ENCODE measurements at places on chromosomes 1 and 21. TPM values are rescaled to one million over a fixed set of nuclear protein-coding genes. Genes with fewer than 3 reads are reported as not detected.

Gene ETV3
- 21.2 TPM for total RNA-seq

Gene PSRC1
- total RNA-seq: 44.8 TPM

Gene ZNF648
- total RNA-seq: 0.57 TPM

GRCh38 chr1:17001760-17002523, 9.8 kb downstream of the ATP13A2 start:
- H3K4me3 ChIP-seq: no peak overlapping the region
- no peaks in the 10 kb centered on the region for H3K27me3 ChIP-seq
- H3K36me3 ChIP-seq: no peaks in the 10 kb centered on the region
- peaks cover 7% of the 10 kb centered on the region for H3K4me1 ChIP-seq
- no peak overlapping the region for H3K27ac ChIP-seq

DNA sequence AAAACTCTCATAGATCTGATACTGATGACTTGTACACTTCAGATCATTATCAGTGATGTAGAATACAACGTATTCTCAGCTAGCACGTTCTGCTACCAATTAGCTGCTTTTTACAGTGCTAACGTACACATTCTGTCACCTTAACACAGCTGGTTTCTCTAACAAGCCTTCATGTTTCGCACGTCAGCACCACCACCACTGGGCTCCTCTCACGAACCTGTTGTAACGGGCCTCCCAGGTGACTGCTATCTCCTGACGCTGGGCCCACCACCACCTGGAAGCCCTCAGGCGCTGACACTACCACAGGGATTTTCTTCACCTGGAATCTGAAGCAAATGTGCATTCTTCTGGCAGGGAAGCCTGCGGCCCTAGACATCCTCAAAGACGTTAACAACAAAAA, 19.8 kb downstream of the TOMM20 start:
- peaks cover 11% of the 10 kb centered on the region for H3K4me1 ChIP-seq
- no peaks in the 10 kb centered on the region for H3K27me3 ChIP-seq
- DNase-seq: no peak
- no peak overlapping the region for H3K27ac ChIP-seq
- peaks cover 28% of the 10 kb centered on the region for H3K36me3 ChIP-seq

GRCh38 chr1:28172713-28173150, 3.8 kb downstream of the PTAFR start:
- no peak overlapping the region for H3K27ac ChIP-seq
- no peak overlapping the region for H3K4me3 ChIP-seq
- no peak for DNase-seq
- H3K4me1 ChIP-seq: no peaks in the 10 kb centered on the region
- H3K27me3 ChIP-seq: no peaks in the 10 kb centered on the region
- no peaks in the 10 kb centered on the region for H3K36me3 ChIP-seq

GRCh38 chr21:43912500-43912899, 47.5 kb downstream of the AGPAT3 start:
- no peak for DNase-seq
- no peak overlapping the region for H3K4me3 ChIP-seq
- no peaks in the 10 kb centered on the region for H3K4me1 ChIP-seq
- H3K27ac ChIP-seq: no peak overlapping the region

Gene PTCH2
- total RNA-seq: 1.3 TPM

DNA sequence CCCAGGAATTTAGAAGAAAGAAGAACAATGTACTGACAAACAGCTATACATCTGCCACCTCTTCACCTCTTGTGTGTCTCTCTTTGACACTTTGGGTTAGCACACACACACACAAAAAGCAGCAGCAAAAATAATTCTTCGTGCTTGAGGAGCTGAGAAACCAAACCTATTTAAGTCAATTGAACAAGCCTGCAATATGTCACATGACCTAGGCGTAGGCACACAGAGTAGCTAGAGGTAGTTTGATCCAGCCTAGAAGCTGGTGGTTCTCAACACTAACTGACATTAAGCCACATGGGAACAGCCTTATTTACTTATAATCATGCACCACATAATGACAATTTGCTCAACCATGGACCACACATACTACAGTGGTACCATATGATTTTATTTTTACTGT, 32.3 kb downstream of the RRAGC start:
- H3K27me3 ChIP-seq: peaks cover 4% of the 10 kb centered on the region
- H3K4me3 ChIP-seq: no peak overlapping the region
- H3K4me1 ChIP-seq: no peaks in the 10 kb centered on the region
- DNase-seq: no peak
- H3K36me3 ChIP-seq: no peaks in the 10 kb centered on the region
- H3K27ac ChIP-seq: no peak overlapping the region

Gene IKBKE
- 5.1 TPM for total RNA-seq

Gene IL12RB2
- 0.22 TPM for total RNA-seq

GRCh38 chr1:221667504-221667903, 74.4 kb downstream of the DUSP10 start:
- no peaks in the 10 kb centered on the region for H3K27me3 ChIP-seq
- H3K36me3 ChIP-seq: no peaks in the 10 kb centered on the region
- DNase-seq: peak; percentile 3
- peaks cover 4% of the 10 kb centered on the region for H3K4me1 ChIP-seq

Gene ALX3
- total RNA-seq: not detected

- H3K4me3 ChIP-seq: no peak overlapping the region
- H3K27ac ChIP-seq: no peak overlapping the region
- no peaks in the 10 kb centered on the region for H3K36me3 ChIP-seq
- no peaks in the 10 kb centered on the region for H3K4me1 ChIP-seq
- no peaks in the 10 kb centered on the region for H3K27me3 ChIP-seq
- DNase-seq: no peak
Observed at GRCh38 chr1:14165371-14165801, 433.1 kb upstream of the KAZN start.

DNA sequence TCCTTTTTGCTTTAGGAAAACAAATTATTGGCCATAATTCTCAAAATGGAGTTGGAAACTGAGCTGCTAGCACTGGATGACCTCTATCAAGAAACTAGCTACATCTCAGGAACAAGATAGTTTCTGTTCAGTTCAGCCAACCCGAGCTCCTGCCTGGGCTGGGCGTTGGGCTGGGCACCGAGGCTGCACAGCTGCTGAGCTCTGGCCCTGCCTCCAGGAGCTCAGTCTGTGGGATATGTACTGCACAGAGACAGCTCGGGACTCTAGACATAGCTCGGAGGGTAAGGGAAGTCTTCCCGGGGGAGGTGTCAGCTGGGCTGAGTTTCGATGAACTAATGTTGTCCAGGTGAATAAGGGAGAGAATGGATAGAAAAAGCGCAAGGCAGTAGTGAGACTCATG, 24.5 kb upstream of the SLC1A7 start:
- DNase-seq: no peak
- H3K4me3 ChIP-seq: no peak overlapping the region
- H3K27me3 ChIP-seq: no peaks in the 10 kb centered on the region

DNA sequence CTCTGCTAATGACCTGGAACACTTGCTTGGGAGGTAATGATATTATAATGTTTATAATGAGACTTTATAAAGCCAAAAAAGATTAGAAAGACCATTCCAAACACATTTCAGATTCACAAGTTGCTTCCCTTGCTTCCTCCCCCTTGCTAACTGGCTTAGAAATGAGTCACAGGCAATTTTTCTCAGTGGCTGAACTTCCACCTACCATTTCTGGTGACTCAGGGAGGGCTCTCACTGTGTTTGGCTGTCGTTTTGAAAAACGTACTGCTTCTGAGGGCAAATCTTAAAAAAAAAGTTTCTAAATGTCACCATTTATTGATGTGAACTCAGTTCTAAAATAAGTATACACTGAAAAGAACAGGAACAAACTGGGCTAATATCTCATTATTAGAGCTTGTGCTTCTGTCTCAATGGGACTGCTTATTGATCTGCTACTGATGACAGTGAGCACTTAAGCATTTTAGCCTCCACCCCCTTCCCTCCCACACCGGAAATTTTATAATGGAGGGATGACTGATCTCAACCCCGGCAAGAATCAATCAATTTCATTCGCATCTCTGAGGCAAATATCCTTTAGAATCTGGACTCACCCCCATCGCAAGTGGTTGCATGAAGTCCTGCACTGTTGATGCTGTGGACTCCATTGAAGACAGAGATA, 278.3 kb downstream of the KCTD3 start:
- H3K36me3 ChIP-seq: no peaks in the 10 kb centered on the region
- no peak overlapping the region for H3K27ac ChIP-seq
- no peaks in the 10 kb centered on the region for H3K4me1 ChIP-seq
- H3K4me3 ChIP-seq: no peak overlapping the region
- no peaks in the 10 kb centered on the region for H3K27me3 ChIP-seq

Gene PRDX1
- total RNA-seq: 1,171 TPM

DNA sequence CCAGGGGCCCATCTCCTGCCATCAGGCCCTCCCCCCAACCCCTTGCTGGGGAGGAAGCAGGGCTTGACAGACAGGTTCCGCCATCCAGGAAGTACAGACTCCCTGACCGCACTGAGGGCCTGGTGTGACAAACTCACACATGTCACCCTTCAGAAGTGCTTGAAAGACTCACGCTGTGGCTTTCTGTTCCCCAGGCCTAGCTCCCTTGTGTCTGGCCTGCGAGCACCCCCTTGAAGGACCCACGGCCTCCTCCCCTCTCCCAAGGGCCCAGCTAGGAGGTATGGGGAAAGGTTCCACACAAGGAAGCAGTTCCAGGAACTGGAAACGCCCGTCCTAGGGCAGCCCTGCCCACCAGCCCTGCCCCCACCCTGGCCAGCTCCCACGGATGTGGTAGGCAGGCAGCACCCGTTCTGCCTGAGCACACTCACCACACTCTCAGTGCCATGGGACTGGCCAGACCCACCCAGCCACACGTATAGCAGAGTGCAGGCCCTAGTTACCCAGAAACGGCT, 26.7 kb downstream of the SLC2A1 start:
- no peak for DNase-seq
- H3K36me3 ChIP-seq: peaks cover 25% of the 10 kb centered on the region
- H3K27ac ChIP-seq: peak overlapping the region; percentile 76
- no peak overlapping the region for H3K4me3 ChIP-seq

DNA sequence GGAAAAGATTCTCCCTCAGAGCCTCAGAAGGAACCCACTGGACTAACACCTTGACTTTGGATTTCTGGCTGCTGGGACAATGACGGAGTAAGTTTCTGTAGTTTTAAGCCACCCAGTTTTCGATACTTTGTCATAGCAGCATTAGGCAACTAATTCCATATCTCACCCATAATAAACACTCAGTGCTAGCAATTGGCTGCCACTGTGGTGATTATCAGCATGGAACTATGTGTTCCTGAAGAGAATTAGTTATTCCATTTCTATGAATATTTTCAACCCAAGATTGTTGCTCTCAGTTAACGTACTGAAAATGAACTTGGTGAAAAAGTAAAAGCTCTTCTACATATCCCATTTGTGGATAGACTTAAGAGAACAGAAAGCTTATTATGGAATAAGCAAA, 299.3 kb downstream of the DISC1 start:
- H3K4me3 ChIP-seq: no peak overlapping the region
- H3K4me1 ChIP-seq: no peaks in the 10 kb centered on the region
- no peaks in the 10 kb centered on the region for H3K36me3 ChIP-seq

- H3K27ac ChIP-seq: no peak overlapping the region
- H3K27me3 ChIP-seq: no peaks in the 10 kb centered on the region
- H3K4me1 ChIP-seq: peaks cover 16% of the 10 kb centered on the region
- H3K36me3 ChIP-seq: no peaks in the 10 kb centered on the region
- DNase-seq: no peak
Observed at GRCh38 chr1:5998051-5998905, 6.1 kb upstream of the NPHP4 start.

Gene AADACL4
- total RNA-seq: not detected

GRCh38 chr1:62625415-62625814, 28.1 kb downstream of the ANGPTL3 start:
- H3K27ac ChIP-seq: no peak overlapping the region
- H3K4me3 ChIP-seq: no peak overlapping the region
- H3K27me3 ChIP-seq: no peaks in the 10 kb centered on the region

- no peak overlapping the region for H3K4me3 ChIP-seq
- H3K36me3 ChIP-seq: peaks cover 9% of the 10 kb centered on the region
- no peaks in the 10 kb centered on the region for H3K27me3 ChIP-seq
- peaks cover 9% of the 10 kb centered on the region for H3K4me1 ChIP-seq
- no peak overlapping the region for H3K27ac ChIP-seq
Observed at GRCh38 chr1:246837418-246838117, 94.2 kb downstream of the AHCTF1 start.

DNA sequence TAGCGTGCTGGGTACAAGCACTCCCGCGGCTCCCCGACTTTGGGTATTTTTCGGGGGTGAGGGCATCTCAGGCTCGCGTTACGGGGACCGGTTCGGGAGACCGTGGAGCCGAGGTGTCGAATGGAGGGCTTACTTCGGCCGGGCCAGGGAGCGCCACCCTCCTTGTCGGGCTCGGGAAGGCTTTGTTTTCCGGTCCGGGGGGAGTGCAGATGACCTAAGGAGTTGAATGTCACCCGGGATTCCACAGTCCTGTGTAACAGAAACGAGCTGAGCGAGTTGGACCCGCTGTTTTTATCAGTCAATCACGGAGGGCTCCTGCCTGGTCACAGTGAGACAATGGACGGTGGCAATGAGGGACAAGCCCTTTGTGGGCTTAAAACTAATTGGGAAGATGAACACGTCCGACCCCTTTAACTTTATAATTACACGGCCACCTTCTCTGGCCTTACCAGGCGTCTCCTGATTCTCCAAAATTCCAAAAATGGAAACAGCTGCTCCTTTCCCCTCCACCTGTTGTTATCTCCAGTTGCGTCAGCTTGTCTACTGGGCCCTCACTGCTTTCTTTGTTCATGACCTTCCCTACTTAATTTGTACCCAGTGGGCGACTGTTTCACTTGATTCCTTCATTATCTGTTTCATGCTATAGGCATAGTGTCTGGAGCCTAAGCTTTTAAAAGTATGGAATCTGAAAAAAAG, 929 bp upstream of the TRIM45 start:
- H3K4me3 ChIP-seq: peak overlapping the region; percentile 67
- no peak for DNase-seq
- peaks cover 9% of the 10 kb centered on the region for H3K27me3 ChIP-seq
- H3K36me3 ChIP-seq: no peaks in the 10 kb centered on the region
- no peak overlapping the region for H3K27ac ChIP-seq

DNA sequence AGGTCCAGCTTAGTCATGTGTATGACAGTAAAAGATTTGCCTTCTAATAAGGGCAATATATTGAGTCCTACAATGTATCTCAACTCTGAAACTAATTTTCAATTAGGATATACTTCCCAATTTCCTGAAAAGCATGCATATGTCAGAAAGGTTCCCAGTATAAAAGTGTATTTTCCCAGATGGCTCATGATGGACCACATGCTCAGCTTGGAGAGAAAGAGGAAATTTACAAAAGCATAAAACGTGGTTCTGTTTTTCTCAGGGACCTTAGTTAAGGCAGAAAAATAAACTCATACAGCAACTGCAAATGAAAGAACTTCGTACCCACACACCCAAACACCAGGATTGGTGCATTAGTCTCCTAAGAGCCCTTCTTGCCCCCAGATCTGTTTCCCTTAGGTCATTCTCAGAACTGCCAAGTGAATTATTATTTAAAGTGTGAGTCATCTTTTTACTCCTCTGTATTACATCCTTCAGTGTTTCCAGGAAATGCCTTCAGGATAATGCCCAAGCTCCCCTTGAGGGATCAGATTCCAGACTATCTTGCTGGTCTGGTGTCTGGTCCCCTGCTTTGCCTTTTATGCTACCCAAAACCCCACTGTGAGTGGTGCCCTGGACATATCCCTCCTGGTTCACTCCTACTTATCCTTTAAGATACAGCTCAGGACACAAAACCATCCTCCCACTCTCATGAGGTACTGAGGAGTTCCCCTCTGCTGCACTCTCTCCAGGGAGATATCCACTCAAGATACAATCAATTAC, 57.4 kb downstream of the SSX2IP start:
- H3K27ac ChIP-seq: no peak overlapping the region
- no peaks in the 10 kb centered on the region for H3K27me3 ChIP-seq
- peaks cover 8% of the 10 kb centered on the region for H3K4me1 ChIP-seq
- H3K36me3 ChIP-seq: no peaks in the 10 kb centered on the region
- DNase-seq: peak; percentile 22
- H3K4me3 ChIP-seq: no peak overlapping the region

Gene S100A8
- 1.4 TPM for total RNA-seq

Gene SRSF4
- 69.0 TPM for total RNA-seq
